ENCODE measurements at places on chromosomes 4 and X. TPM values are rescaled to one million over a fixed set of nuclear protein-coding genes. Genes with fewer than 3 reads are reported as not detected.

DNA sequence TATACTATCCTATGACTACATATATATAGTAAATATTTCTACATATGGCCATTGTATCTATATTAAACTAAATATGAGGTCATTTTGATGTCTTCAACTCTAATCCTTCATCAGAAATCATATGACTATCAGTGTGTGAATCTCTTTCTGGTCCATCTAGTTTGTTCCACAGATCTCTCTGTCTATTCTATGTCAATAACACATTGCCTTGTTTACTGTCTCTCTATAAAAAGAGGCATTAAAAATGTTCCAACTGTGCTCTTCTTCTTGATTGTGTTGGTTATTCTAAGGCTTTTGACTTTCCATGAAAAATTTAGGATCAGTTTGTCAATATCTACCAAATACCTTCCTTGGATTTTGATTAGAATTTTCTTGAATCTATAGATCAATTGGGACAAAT is 338.3 kb upstream of the FSTL5 start:
- no peak for DNase-seq

- DNase-seq: no peak
These were observed 1469.0 kb downstream of the TECRL start for GRCh38 chr4:62940229-62940628.

DNA sequence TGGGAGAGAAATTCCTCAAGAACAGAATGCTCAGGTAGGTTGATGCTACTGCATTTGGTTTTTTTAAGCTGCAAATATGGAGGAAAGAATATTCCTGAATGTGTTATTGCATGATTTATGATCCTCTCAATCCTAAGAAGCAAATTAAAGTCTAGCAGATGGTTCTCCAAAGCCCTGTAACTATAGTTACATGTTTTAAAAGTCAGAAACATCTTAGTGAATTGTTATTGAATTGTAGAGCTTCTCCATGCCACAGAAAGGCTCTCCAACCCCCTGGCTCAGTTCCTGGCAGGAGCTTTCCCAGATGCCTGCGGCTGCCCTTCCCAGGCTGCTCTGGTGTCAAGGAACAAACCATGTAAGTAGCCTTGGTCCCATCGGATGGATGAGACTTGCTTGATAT is 227.8 kb upstream of the GATB start:
- DNase-seq: no peak

Gene NSUN7
- total RNA-seq: 0.31 TPM

- peak; percentile 23 for DNase-seq
These were observed 220.1 kb upstream of the STK26 start for GRCh38 chrX:131802836-131803626.

DNA sequence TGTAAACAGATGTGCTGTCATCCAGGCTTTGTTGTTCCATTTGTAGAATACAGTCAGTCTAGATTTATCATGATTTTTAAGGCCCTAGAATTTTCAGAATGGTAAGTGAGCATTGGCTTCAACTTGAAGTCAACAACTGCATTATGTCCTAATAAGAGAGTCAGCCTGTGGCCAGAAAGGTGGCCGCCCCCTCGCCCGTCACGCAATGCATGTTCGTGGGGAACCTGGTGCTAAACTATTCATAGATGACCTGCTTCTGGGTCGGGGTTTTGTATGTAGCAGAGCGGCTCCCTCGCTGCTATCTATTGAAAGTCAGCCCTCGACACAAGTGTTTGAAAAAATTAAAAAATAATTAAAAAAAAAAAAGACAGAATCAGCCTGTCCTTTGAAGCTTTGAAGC is 24.7 kb downstream of the USP53 start:
- no peak for DNase-seq

Gene MRFAP1L1
- total RNA-seq: 49.3 TPM

DNA sequence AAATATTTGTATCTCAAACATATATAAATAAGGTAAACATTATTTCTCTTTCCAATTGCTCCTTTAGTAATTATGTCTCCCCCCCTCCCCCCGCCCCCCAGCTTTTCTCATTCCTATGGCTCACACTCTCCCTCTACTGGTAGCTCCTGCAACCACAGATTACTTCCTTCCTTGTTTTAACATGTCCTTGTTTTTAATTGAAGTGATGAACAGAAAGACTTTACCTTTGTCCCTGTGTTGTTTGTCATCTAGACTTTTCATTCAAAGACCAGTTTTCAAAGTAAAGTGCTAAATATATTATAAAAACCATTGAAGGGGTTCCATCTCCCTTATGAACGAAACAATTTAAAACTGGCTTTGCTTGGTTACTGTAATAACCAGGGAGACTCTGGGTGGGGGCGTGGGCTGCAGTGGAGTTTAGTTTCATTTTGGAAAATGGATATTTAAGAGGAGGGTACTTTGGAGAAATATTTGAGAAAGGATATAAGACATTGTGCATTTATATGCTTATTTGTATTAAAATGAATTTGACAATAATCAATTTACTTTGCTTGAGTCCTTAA is 352.9 kb downstream of the RAPGEF2 start:
- peak; percentile 28 for DNase-seq

Gene GLRA3
- total RNA-seq: 1.1 TPM

- peak; percentile 68 for DNase-seq
These were observed 1.7 kb downstream of the CLCN4 start for GRCh38 chrX:10158279-10159144.

Gene MAGED4
- total RNA-seq: 6.6 TPM

DNA sequence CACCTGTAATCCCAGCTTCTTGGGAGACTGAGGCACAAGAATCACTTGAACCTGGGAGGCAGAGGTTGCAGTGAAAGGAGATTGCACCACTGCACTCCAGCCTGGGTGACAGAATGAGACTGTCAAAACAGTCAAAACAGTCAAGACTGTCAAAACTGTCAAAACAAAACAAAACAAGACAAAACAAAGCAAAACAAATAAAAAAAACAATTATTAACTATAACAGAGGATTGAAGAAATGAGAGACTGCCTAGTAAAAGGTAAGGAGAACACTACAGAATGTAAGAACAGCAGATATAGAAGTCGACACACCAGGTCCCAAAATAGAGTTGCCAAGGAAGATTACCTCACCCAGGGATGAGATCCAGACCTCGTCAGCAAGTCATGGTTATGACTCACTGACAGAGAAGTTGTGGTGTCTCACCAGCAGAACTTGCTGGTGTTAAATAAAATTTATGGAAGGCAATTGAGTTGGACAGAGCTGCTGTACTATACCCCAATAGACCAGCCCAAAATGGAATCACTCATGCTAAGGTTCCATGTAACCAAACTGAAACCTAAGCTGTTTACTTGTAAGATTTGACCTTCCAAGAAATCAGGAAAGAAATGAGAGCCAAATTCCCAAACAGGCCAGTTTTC is 32.1 kb upstream of the GK start:
- no peak for DNase-seq

DNA sequence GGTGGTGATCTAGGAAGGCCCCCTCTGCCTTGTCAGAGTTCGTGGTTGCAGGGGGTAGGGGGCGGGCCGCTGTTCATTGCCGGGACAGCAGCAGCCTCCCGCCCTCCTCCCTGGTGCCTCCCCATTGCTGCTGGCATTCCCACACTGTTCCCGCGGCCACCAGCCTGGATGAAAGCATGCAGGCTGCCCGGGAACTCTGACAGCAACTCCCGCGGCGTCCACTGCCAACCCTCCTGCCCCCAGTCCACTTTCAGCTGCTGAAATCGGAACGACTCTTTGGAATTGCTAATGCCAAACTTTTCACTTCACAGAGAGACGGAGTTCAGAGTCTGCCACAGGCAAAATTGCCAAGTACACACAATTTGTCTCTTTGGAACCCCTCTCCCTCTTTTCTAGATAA is 121.9 kb downstream of the BEND2 start:
- no peak for DNase-seq

GRCh38 chrX:143757887-143758286 is 37.3 kb upstream of the SPANXN2 start:
- no peak for DNase-seq

- no peak for DNase-seq
These were observed 474.7 kb downstream of the NKX6-1 start for GRCh38 chr4:84024405-84024804.

Gene ADH1C
- not detected for total RNA-seq

Gene DCX
- not detected for total RNA-seq

Gene CYTL1
- total RNA-seq: not detected

Gene FHDC1
- 0.06 TPM for total RNA-seq

DNA sequence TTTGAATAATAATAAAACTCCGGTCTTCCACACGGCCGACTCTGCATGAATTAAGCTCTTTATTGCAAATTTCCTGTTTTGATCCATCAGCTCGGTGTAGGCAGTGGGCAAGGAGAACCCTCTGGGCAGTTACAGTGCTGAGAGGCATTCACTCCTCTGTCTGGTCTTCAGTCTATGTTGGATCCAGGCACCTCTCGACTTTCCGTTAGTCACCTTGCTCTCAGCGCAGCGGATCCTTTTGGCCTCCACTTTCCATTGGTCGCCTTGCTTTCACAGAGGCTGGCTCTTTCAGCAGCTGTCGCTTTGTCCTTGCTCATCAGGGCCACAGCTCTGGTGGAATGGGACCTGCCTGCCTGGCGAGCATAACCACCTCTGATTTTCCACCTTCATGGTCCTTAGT is 52.9 kb downstream of the TRMT44 start:
- no peak for DNase-seq

Gene CHRDL1
- total RNA-seq: not detected

GRCh38 chr4:153345012-153345981 is 809 bp downstream of the MND1 start:
- DNase-seq: peak; percentile 97
